NCI-H460 (cell line): ENCODE measurements at places on chromosomes 6 and 20.

GRCh38 chr20:25248786-25249172, 894 bp downstream of the PYGB start:
- no peak for DNase-seq

- DNase-seq, result no peak
Measured at GRCh38 chr6:137390334-137390733, 103.9 kb downstream of the OLIG3 start.

DNA sequence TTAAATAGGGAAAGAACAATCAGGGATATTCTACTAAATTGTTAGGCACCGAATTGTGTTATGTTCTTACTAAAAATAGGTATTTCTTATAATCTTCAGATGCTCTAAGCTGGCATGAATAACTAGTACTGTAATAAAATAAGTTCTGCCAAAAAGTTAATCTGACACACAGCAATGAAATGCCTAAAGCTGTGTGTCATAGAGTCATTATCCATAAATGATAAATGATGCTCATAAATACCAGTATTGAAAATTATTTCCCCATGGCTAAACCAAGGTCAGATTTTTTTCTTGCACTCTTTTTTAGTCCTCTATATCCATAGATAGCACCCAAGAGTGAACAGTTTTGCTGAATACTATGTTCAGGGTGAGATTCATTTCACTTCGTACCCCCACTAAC, 11.7 kb upstream of the PRIM2 start:
- DNase-seq, result no peak

GRCh38 chr20:51195990-51196389, 173.1 kb upstream of the KCNG1 start:
- no peak for DNase-seq

DNA sequence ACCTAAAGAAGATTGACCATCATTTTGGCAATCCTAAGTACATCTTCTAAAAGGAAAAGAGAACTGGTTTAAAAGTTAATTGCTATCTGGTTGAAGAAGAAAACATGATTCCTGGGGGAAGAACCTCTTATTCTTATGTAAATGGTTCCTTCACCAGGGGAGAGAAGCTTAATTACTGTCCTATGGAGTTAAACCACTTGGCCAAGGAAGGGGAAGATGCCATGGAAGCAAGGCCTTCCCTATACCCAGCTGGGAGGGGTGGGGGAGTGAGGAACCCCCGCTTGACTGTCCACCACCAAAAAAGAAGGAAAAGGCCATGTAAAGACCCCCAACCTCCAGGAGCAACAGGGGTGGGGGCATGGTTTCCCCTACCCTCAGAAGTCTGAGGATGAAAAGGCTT, 962.1 kb downstream of the GRIK2 start:
- no peak for DNase-seq

DNA sequence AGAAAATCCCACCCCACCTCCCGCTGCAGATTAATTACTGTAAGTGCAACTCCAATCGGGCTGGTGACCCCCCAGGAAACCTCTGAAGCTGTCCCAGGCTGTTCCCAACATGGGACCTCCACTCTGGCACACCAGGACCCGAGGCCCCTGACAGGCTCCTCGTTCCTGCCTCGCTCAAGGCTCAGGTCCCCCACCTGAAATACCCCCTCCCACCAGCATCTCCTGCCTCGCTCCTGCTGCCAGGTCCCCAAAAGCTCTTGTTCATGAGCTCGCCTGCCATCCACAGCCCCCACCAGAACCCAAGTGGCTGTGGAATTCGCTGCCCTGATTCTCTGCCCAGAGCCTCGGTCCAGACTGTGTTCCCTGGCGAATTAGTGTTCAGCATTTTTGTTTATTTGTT, 26.1 kb downstream of the NPEPL1 start:
- DNase-seq, result no peak

GRCh38 chr6:26377719-26378118, 5.2 kb upstream of the BTN2A2 start:
- no peak for DNase-seq

DNA sequence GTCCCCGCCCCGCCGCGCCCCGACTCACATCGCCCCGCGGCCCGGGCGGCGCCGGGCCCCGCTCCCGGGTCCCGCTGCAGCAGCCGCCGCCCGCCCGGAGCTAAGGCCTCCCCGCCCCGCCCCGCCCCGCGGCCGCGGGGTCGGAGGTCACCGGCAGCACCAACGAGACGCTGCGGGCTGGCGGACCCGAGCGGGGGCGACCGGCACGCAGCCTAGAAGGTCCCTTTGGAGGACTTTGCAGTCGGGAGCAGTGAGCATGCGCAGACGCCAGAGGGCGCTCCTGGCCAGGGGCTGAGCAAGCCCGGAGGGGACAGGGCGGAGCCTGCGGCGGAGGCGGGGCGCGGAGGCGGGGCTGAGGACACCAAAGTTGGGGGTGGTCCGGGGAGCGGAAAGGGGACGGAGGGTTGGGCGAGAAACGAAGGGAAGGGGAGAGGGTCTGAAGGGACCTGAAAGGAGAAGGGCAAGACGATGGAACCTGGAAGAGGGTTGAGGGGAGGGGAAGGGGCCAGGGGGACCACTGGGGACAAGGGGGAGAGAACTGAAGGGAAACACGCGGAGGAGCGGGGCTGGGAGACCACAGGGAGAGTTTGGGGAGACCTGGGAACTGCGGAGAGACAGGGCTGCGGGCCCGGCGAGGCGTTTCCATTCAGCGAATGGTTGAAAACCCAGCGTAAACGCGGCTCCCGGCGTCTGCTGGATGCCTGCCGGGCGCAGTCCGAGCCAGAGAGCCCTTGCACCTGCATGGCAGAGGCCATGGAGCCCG, at the start of gene FRS3:
Gene FRS3 (minus strand): TSS at position 113 of the 763 bp plus-strand sequence. CDS start 2,913 bp downstream, outside the sequence.
- DNase-seq, result peak; percentile 89

GRCh38 chr6:37820718-37821079, 1.2 kb downstream of the ZFAND3 start:
- DNase-seq, result no peak

DNA sequence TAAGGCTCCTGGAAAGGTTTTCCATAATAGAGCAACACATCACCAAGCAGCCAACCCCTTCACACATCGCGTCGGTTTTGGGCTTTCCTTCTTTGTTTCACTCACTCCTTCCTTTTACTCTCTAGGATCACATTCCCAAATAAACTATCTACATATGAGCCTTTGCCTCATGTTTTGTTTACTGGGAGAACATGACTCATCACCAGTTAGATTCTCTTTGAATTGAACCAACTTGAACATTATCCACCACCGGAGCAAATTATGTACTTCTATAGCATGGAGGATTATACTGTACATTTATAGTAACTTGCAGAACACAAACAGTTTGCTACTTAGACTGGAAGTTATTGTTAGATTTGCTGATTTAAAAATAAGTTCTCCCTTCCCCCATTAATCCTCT, 41.0 kb downstream of the SAMD5 start:
- DNase-seq, result no peak

- DNase-seq, result no peak
Measured at GRCh38 chr6:85556992-85557668, 36.5 kb downstream of the SNX14 start.

DNA sequence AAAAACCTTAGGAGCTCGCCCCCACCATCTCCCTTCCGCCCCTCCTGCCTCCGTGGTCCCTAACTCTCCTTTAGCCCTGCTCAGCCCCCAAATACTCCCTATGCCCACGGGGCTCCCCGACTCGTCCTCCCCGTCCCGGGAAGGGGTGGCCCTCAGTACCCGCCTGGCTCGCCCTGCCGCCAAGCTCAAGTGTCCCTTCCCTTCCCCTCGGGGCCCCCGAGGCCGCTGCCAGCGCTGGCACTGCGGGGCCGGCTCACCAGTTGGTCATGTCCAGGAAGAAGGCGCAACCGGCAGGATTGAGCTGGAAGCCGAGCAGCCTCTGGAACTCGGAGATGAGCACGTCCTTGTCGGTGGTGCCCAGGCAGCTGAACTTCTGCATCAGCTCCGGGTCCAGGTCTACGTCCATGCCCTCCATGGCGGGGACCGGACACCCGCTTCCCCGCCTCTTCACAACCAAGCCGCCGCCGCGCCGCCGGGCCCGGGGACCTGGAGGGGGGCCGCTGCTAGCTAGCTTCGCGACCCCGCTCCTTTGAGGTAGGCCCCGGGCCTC, 303 bp downstream of the ILRUN start:
- DNase-seq, result no peak

DNA sequence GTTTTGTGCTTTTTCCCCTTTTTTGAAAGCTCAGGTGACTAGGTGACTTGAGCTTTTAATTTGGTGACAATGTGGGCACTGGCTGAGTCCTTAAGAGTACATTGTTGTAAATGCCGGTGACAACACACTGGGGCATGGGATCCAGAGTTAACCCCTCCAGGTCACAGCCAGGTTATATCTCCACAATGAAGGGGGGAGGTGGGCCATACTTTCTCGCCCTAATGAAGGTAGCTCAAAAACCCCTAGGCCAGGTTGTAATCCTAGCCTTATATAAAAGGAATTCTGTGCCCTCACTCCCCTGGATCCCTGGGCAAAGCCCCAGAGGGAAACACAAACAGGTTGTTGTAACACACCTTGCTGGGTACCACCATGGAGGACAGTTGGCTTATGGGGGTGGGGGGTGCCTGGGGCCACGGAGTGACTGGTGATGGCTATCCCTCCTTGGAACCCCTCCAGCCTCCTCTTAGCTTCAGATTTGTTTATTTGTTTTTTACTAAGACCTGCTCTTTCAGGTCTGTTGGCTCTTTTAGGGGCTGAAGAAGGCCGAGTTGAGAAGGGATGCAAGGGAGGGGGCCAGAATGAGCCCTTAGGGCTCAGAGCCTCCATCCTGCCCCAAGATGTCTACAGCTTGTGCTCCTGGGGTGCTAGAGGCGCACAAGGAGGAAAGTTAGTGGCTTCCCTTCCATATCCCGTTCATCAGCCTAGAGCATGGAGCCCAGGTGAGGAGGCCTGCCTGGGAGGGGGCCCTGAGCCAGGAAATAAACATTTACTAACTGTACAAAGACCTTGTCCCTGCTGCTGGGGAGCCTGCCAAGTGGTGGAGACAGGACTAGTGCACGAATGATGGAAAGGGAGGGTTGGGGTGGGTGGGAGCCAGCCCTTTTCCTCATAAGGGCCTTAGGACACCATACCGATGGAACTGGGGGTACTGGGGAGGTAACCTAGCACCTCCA, 2.2 kb upstream of the VEGFA start:
- DNase-seq, result no peak

- DNase-seq, result no peak
Measured at GRCh38 chr6:106072501-106073090, 13.5 kb upstream of the PRDM1 start.

GRCh38 chr20:32804817-32805216, 14.9 kb upstream of the MAPRE1 start:
- no peak for DNase-seq

DNA sequence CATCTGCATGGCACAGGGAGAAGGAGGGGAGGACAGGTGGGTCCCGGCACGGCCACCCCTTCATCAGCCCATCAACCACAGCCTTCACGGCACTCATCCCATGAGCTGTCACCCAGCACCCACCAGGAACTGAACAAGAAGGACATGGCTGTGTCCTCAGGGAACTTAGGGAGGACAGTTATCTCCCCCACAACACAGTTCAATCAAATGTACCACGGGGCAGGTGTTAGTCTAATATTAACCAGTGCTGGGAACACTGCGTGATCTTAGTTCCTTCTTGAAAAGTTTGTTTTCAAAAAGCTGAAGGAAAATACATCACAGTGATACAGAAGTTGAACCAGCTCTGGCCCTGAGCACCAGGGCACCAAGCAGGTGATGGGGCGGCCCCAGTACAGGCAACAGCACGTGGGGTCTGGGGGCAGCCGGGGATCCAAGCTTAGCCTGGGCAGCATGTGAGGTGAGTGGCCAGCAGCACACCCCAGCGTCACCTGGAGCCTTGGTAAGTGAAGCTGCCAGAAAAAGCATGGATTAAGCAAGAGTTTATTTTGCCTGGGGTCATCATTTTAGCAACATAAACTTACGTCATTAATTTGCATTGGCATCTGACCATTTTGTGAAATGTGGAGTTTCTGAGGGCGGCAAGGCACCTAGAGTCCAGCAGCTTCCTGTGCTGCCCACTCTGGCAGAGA, 35.5 kb upstream of the AFDN start:
- DNase-seq, result no peak

- no peak for DNase-seq
Measured at GRCh38 chr6:56255349-56255748, 8.0 kb upstream of the COL21A1 start.

- no peak for DNase-seq
Measured at GRCh38 chr6:89818977-89819335, 638 bp downstream of the MDN1 start.

GRCh38 chr6:132768051-132768517, 10.4 kb upstream of the VNN2 start:
- peak; percentile 65 for DNase-seq

DNA sequence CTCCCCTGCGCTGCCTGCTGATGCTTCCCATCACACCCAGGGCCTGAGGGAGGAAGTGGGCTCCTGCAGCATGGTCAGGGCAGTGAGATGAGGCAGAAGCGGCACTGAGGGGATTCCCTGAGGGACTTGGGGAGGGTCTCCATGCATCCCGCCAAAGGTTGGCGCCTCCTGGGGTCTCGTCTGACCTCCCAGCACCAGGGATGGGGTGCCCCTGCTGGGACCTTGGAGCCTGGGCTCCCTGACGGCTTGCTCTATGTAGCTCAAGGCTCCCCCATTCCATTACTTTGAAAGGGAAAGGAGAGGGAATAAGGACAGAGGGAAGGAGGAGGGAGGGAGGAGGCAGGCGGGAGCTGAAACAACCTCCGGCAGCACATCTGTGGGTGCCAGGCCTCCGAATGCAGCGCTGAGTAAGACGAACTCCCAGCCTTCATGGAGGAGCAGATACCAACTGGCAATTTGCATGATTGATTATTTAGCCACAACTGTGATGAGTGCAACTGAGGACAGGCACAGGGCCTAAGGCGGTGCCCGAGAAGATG, 259.3 kb downstream of the ERMARD start:
- DNase-seq, result no peak

GRCh38 chr20:4064144-4064909, 49.0 kb upstream of the RNF24 start:
- DNase-seq, result no peak

DNA sequence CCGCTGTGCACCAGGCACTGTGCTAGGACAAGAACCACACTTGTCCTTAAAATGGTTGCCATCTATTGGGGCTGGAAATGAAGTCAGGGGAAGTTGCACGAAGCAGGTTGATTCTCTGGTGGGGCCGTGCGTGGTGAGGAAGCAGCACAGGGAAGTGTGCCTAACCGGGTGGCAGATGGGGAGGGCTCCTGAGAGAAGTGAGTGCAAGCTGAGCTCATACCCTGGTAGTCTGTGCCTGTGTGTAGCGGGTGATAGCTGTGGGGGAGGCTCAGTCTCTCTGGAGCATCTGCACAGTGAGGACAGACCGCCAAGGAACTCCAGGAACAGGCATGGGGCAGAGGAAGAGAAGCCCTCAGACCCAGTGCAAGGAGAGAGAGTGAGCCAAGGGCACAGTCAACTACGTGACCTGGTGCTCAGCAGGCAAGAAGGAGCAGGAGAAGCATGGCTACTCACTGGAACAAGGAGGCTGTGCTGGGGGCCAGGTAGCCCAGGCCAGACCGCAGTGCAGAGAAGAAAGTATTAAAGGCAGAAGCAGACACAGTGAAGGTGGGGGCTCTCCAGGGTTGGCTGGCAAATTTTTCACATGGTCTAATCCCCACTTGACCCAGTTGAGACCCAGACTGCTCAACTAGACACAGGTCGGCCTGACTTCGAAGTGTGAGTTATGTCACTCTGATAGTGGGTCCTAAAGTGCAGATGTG, 155.0 kb downstream of the CDH26 start:
- DNase-seq, result no peak
